Stimulated activated CD4-positive, alpha-beta T cell treated with anti-CD3 and anti-CD28 coated beads, Interleukin-1b, Interleukin-23, amount 100 ng/mL, for 1 hour (primary cell): ENCODE measurements at places on chromosomes 5 and 9.

- DNase-seq = no peak
Measured at GRCh38 chr9:130530938-130531337, 48.4 kb upstream of the FUBP3 start.

DNA sequence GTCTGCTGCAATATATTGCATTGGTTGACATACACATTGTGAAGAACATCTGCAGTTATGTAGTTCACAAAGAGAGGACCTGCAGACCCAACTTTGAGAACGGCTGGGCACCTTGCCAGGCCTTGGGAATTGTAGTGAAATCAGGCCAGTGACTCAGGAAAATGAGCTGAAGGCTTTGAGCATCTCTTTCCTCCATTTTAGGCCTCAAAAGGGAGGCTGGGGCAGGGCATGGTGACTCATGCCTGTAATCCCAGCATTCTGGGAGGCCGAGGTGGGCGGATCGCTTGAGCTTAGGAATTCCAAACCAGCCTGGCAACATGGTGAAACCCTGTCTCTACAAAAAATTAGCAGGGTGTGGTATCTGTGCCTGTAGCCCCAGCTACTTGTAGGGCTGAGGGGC, 1.4 kb upstream of the IPPK start:
- no peak for DNase-seq

DNA sequence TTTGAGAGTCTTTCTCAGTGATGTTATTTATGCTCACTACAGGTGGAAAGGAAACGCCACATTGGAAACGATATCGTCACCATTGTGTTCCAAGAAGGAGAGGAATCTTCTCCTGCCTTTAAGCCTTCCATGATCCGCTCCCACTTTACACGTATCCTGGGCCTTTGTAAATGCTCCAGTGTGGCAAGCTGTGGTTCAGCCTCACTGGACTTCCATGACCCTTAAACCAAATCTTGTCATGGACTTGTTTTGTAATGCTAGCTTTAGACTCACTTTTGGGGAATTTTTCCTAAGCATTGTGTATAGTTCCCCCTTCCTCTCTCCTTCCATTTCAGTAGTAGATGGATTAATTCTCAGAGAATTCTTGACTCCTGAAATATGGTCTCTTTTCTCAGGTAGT, 60.9 kb upstream of the SLC2A8 start:
- DNase-seq = no peak

DNA sequence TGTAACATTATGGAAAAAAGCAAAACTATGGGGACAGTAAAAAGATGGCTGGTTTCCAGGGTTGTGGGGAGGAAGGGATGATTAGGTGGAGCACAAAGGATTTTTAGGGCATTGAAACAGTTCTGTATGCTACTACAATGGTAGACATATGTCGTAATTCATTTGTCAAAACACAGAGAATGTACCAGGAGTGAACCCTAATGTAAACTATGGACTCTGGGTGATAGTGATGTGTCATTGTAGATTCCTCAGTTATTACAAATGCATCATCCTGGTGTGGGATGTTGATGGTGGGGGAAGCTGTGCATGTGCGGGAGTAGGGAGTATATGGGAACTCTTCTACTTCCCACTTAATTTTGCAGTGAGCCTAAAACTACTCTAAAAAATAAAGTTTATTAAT, 135.0 kb upstream of the GABRP start:
- no peak for DNase-seq

- DNase-seq = no peak
Measured at GRCh38 chr5:103315455-103315854, 56.9 kb downstream of the MACIR start.

DNA sequence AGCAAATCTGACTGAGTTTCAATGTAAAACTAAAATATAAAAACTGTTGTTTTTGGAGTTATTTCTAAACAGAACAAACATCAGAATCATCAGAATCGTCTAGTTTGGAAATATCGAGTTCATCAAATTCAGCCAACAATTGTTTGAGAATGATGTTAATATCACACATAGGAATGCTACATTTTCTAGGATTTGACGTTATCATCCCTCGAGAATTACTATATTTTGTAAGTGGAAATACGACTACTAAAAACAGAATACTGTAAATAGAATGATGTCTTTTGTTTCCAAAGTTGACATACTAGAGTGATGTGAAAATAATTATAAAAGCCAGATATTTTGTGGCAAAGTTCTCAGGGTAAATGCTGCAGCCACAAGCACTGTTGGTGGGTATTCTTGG, 805.9 kb downstream of the TLE1 start:
- no peak for DNase-seq

- DNase-seq = no peak
Measured at GRCh38 chr5:134813827-134814226, 31.9 kb upstream of the C5orf24 start.

GRCh38 chr5:57411982-57412381, 70.6 kb downstream of the ACTBL2 start:
- DNase-seq = no peak

DNA sequence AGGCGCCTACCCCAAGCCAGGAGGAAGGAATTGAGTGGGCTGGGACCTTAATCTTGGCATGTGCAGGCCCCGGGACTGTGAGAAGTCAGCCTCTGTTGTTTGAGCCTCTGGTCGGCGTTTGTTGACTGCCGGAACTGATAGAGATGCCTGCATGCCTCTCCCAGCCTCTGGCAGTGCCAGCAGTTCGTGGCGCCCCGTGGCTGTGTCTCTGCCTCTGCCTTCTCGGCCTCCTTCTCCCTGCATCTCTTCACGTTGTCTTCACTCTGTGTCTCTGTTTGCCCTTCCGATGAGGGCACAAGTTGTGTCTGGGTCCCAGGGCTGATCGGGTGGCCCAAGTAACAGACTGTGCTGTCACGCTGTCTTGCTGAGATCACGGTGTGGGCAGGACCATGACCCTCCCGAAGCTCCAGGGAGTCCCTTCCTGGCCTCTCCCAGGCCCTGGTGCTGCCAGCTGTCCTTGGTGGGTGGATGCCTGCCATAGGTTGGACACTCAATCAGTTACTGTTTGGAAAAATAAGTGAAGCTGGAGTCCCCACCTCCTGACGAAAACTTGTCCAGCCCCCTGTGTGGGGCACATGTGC, 133.5 kb upstream of the LPCAT1 start:
- no peak for DNase-seq

- DNase-seq = no peak
Measured at GRCh38 chr5:83487155-83487554, 15.6 kb downstream of the VCAN start.

DNA sequence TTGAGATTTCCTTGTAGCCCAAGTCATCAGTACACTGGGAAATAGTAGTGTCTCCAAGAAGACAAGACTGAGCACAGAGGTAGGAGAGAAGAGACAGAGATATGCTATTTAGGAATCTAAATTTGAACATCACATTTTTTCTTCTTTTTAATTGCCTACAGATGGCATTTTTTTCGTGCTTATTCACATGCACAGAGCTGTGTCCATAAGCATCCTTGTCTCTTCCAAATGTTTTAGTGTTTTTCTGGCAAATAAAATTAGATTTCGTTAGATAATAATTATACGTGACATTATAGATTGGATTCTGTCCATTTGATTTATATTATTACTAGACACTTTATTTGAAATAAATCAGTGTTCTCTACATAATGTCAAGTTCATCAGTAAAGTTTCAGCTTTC, 80.9 kb downstream of the PRR16 start:
- DNase-seq = no peak

DNA sequence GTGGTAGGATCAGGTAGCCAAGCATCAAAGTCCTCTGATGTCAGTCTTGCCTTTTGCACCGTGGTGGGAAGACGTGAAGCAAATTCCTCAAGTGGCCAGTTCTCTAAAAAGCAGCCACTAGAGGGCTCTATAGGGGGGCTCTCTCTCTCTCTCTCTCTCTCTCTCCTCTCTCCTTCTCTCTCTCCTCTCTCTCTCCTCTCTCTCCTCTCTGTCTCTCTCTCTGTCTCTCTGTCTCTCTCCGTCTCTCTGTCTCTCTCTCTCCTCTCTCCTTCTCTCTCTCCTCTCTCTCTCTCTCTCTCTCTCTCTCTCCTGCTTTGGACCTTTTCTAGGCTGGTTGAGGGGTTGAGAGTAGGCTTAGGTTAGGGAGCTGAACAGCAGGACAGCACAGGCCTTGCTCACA, 13.9 kb upstream of the OSMR start:
- DNase-seq = no peak

DNA sequence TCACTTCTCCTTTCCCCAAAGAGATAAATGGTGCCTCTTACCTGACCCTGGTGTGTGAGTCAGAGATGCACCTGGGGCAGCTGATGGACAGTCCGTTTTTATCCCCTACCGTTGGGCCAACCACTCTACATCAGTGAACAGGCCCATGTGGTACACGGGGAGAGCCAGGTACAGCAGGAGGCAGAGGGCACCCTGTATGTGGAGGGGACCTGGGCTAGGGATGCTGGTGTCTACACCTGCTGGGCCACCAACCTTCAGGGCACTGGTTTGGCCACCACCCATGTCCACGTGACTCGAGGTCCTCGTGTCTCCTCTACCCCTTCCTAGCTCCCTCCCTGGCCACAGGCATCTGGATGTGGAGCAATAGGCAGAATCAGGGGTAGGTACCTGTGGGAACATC, 22.7 kb upstream of the ANXA6 start:
- no peak for DNase-seq

GRCh38 chr5:82820961-82821845, 256.0 kb downstream of the TMEM167A start:
- DNase-seq = no peak

GRCh38 chr9:113364951-113365350, 11.8 kb downstream of the HDHD3 start:
- no peak for DNase-seq

DNA sequence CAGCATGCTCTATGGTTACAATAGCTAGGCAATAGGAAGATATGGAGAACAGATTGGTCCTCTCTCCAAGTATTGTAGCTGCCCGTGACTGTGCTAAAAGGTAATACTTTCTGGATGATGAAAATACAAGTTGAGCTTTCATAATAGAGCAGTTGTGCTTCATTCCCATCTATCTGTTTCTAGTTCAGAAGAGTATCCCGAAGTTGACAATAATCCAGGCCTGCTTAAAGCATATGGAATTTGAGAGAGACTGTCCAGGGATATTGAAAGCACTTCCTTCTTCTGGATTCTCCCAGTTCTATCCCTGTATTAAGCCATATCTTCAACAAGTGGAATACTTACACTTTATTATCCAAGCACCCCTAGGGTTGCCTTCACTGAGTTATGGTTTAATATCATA, 350.4 kb downstream of the EFNA5 start:
- no peak for DNase-seq

GRCh38 chr9:87876708-87877107, 6.0 kb upstream of the SPATA31E1 start:
- DNase-seq = no peak

DNA sequence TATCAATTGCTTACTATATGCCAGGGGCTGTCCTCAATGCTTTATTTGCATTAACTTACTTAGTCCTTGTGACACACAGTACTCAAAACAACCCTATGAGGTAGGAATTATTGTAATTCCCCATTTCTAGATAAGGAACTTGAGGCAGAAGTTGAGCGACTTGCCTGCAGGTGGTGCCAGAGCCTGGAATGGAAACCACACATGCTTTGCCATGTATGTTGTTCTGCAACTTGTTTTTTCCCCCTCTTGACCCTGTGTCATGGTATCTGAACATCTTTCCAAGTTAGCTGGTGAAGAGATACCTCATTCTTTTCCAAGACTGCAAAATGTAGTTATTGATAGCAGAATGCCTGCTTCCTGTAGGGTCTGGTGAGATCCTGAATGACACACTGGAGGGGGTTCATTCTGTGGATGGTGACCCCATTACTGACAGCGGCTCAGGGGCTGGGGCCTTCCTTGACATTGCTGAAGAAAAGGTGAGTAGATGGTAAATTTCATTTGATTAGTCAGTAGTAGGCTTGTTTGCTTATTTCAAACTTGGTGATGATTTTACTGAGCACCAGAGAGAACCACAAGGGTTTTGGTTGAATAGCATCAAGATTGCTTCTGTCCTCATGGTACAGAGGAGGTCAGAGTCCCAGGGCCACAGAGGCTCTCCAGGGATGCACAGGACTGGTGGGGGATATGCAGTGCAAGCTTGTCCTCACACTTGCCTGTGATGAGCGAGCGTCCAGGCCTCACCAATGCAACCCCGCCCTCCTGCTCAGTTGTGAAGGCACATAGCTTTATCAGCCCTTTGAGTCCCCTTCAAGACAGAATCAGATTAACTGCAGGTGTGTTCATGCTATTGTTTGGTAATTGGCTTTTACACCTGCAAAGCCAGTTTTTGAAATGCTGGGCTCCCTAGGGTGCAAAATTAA, 57.0 kb downstream of the COL15A1 start:
- peak; percentile 12 for DNase-seq

GRCh38 chr9:107176436-107177151, 106.5 kb upstream of the RAD23B start:
- no peak for DNase-seq

DNA sequence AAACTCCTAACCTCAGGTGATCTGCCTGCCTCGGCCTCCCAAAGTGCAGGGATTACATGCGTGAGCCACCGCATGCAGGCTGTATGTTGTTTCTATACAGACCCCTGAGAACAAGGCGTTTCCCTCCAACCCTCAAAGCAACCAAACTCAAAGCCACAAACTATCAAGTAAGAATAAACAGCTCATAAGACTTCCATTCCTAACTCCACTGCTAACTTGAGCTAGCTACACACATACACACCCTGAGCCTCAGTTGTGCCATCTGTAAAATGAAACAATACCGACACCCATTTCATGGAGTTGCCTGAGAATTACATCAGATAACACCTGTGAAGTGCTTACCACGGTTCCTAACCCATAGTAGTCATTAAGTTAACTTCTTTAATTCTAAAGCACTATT, 70.8 kb downstream of the SERINC5 start:
- no peak for DNase-seq
